T-helper 2 cell (primary cell): ENCODE measurements at places on chromosomes 3 and 15.

DNA sequence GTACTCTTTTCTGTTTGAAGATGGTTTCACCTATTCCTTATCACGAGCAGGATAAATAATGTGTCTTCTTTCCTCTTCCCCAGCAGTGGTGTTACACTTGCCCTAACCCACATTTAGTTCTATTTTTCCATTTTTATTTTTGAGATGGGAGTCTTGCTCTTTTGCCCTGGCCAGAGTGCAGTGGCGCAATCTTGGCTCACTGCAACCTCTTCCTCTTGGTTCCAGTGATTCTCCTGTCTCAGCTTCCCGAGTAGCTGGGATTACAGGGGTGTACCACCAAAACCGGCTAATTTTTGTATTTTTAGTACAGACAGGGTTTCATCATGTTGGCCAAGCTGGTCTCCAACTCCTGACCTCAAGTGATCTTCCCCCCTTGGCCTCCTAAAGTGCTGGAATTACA is 372.4 kb downstream of the FOXP1 start:
- DNase-seq: no peak

DNA sequence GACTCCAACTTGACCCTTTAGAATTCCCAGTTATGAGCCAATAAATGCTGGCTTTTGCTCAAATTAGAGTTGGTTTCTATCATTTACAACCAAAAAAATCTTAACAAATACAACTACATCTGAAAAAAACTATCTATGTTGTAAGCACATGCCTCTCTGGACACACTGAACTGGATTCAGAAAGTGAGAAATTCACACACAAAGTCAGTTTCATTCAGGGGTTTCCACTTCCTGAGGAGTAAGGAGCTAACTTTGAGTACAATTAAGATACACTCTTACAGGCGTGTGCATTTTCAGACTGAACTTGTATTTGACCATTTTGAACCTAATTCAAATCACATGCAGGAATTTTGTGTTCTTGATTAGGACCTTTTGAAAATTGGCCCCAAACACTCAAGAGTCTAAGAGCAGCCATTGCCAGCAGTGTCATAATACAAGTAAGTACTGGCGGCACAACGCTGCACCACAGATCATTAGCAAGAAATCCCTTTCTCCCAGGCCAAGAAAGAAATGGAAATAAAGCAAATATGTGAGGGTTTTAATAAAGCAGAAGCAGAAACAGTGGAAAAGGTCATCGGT is 31.2 kb downstream of the LINS1 start:
- no peak for DNase-seq

GRCh38 chr15:74889390-74889882 is 406 bp upstream of the MPI start:
- DNase-seq: no peak

GRCh38 chr3:56835650-56836227 is 34.0 kb upstream of the ARHGEF3 start:
- no peak for DNase-seq

GRCh38 chr3:197041875-197042488 is 12.4 kb upstream of the MELTF start:
- DNase-seq: no peak

- no peak for DNase-seq
Measured at GRCh38 chr3:5140839-5141238, 18.7 kb downstream of the ARL8B start.

DNA sequence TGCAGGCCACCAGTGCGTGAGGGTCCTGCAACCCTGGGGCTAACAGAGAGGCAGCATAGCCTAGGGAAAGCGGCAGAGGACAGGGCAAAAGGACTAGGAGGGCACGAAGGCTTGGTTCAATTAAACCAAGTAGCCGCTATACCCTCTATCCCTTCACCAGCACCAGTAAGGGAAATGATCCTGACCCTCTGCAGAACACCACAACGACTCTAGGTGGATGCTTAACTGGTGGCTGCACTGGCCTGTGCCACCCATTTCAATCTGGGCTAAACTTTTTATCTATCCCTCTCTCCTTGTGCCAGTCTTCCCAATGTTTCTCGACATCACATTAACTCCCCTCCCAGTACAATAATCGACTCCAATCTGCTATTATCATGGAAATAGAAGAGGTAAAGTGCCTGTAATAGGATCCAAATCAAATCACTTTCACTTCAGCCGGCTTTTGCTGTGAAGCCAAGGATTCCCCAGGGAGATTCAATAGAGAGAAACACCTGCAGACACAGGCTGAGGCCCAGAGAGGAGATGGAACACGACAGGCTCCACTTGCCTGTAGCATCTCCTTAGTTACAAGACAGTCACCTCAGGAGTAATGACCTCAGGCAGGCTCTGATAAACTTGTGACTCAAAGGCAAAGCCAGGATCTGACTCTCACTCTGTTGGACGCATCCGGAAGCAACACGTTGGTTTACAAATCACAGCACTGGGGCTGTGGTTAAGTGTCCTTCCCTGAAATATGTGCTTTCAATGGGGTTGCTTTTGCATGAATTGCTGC is 791.6 kb upstream of the ARRDC4 start:
- no peak for DNase-seq

DNA sequence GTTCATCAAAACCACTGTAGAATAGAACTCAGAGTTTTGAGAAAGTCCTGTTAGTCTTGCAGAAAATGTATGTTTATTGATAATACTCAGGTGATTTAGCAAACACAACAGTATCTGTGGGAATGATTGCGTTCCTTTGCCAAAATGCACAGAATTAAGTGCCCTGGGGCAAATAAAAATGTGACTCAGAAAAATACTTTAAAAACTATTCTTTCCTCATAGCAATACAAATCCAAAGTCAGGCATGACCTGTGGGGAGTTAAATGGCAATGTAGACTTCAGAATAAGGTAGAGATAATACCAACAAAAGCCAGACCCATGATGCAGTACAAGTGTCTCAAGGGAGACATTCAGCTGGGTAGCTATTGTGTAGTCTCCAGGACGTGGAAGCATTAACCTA is 72.3 kb upstream of the SNTN start:
- DNase-seq: no peak

GRCh38 chr3:195774917-195775316 is 36.8 kb downstream of the MUC4 start:
- DNase-seq: no peak

DNA sequence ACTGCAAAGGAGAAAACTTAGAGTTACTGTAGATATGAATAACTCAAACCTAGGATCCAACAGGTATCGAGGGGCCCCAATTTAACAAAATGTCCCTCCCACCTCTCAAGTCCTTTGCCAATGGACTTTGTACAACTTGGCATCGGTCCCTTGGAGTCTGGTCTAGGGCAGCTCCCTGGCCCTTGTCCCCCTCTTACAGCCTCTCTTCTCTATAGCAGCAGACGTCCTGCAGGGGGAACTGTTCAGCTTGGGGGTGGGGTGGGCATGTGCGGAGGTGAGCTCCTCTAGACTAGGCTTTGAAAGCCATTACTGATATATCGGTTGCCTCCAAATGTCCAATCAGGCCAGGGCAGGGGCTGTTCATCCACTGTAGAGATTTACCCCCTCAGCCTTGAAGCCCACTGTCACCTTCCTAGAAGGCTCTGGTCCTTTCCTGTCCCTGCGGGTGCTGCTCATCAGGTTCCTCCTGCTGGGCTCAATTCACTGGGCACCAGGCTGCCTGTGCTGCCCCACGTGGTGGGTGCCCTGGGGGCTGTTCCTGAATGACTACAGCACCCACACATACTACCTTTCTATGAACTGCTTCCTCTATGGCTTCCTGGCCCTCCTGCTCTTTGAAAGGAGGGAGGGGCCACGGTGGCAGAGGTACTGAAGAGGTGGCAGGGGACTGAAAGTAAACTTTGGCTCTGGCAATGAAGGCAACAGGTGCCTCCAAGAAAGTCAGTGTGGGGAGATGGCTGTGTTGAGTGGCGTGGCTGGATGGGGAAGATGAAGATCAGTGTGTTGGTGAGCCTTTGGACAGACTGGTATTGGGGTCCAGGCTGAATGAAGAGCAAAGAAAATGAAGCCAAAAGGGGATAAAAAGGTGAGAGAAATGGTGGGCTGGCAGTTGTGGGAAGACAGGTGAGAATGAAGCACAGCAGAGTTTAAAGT is 78.8 kb upstream of the MEX3B start:
- DNase-seq: no peak

DNA sequence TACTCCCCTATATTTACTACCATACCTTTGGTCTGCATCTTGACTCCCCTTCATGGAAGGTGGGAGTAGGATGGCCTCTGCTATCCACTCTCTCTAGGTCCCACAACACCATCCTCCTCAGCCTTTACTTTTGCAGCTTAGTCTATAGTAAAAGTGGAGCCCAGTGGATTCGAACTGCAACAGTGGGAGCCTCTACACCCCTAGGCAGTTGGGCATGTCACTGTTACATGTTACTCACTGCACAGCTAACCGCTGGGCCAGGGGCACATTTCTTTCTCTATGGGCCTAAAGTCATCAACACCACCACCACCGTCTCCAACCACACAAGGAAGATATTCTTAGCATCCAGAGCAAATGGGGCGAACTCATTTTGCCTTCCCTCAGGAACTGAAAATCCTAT is 62.9 kb downstream of the KLF13 start:
- no peak for DNase-seq
